ENCODE measurements at places on chromosomes 11 and 22. TPM values are rescaled to one million over a fixed set of nuclear protein-coding genes. Genes with fewer than 3 reads are reported as not detected.
A peak's percentile ranks its signal among the peaks of the same experiment; 100 is the strongest.

GRCh38 chr11:70066628-70067027 lies 11.5 kb upstream of the ANO1 start:
- DNase-seq: no peak

- no peak for DNase-seq
Observed at GRCh38 chr11:108618529-108618928, 25.0 kb upstream of the EXPH5 start.

DNA sequence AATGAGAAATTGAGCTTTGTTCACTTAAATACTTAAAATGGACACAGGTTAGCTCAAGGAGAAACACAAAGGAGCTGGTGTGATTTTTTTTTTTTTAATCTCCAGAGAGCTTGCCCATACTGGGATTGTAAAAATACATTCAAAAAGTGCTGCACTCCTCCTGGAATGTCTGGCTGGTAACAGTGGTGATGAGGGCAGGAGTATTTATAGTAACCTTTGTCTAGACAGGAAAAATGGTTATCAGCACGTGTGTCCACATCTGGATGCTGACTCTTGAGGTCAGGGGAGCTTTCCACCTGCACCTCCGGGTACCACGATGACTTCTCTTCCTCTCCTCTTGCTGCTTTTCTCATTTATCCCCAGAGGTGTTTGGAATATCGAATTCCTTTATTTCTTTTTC lies 30.1 kb downstream of the EXT2 start:
- no peak for DNase-seq

GRCh38 chr22:43256976-43257545 lies 70.1 kb upstream of the TTLL12 start:
- no peak for DNase-seq

DNA sequence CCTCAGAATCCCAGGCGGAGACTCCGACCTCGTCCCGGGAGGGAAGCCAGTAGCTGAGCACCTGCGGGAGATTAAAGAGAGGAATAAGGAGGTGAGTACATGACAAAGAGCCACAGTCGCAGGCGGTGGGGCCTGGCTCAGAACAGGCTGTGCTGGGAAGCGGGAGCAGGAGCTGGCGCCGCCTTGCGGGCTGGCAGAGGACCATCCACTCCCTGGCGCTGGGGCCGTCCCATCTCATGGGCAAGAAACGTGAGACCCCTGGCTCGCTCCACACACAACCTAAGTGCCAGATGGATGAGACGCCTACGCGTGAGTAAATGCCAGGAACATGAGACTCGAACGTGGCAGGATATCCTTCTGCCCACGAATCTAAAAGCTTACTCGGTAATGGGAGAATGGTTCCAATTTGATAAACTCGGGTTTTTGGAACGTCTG lies 6.3 kb downstream of the CEND1 start:
- DNase-seq: no peak

DNA sequence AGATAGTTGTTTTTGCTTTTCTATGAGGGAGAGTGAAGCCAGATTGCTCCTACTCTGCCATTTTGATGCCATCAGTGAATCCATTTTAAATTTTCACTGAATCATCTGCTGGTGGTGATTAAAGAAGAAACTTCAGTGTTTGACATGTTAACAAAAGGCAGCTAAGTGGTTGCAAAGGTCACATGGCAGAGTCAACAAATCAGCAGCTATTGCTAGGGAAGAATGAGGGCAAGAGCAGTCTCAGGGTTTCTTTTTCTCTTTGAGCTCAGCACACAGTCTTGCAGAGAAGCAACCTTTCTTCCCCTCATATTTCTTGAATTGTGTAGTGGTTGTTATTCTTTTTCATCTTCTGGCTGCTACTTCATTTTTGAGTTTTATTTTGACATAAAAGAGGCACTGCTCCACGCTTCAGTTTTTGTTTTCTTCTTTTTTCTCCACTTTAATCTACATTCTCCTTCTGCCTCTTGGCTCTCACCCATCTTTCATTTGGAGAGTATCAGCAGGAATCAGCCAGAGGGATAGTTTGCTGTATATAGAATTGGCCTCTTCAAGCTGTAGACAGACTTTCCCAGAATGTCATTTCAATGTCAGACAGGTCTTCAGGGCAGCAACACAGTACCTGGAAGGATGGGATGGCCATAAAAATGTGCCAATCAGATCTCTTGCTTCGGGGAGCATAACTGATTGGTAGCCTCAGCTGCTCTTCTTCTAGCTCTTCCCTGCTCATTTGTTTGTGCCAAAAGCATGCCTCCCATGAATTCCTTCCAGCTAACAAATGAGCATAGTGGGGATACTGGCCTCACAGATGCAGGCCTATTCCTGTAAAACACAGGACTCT lies 153.9 kb downstream of the TRPC6 start:
- no peak for DNase-seq

DNA sequence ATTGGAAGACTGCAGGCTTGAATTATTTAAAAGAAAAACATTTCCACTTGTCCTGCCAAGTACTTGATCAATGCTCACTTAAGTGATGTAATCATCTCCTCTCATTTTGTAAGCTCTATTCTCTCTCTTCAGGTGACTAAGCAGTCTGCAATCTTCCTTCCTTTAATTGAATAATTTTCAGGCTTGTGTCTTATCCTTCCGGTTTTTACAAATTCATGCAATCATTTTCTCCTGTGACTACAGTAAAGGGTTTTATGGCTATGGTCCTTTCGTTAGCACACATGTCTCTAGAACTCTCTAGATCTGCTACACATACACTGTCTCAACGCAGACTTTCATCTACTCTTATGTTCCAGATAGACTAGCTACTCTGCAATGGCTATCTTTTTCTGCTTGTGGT lies 12.6 kb upstream of the UPB1 start:
- DNase-seq: no peak

- no peak for DNase-seq
Observed at GRCh38 chr11:35355102-35355749, 64.1 kb downstream of the SLC1A2 start.

- peak; percentile 94 for DNase-seq
Observed at GRCh38 chr11:46700241-46701077, at the start of the genes ARHGAP1 and ZNF408. Gene ARHGAP1, minus strand, starts transcription at chr11:46700619. Its CDS starts 4,512 bp downstream, at chr11:46696107. Gene ZNF408, plus strand, starts transcription at chr11:46701031. Its CDS starts 17 bp downstream, at chr11:46701048.

DNA sequence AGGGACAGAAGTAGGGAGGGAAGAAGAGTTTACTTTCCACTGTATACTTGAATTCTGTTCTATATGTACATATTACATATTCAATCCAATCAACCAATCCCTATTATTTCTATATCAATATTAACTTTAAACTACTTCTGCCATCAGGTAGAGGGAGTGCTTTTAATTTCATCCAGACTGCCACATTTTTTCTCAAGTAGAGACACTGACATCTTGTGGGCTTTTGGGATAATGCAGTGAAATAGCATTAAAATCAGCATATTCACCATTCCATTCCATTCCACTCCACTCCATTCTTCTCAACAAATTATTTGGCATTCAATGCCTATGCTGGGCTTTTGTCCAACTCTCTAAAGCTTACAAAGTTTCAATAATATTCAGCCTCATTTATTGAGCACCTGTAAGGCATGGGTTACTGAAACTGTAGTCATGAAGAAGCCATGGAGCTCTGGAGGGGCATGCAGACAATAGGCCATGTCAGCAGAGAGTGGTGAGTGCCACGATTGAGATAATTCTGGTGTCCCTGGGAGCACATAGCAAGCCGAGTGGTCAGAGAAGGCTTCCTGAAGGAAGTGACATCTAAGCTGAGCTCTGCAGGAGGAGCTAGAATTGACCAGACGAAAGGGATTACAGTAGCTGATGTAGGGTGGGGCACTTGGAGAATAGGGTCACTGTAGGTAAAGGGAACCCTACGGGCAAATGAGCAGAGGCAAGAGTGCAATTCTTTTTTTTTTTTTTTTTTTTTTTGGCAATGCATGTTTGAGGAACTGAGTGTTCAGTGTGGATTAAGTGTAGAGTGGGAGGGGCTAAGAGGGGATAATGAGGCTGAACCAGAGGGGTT lies 12.8 kb upstream of the CLPB start:
- peak; percentile 46 for DNase-seq

DNA sequence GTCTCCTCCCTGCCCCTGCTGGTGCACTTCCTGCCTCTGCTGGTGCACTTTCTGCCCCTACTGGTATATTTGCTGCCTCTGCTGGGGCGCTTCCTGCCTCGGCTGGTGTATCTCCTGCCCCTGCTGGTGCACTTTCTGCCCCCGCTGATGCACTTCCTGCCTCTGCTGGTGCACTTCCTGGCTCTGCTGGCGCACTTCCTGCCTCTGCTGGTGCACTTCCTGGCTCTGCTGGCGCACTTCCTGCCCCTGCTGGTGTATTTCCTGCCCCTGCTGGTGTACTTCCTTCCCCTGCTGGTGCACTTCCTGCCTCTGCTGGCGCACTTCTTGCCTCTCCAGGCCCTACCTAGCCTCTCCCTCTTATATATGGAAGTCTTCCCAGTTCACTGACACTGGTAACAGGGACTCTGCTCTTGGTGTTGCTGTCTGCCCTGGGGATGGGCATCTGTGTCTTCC lies 10.1 kb downstream of the MTFP1 start:
- no peak for DNase-seq

OR52A1 gene
- total RNA-seq: not detected

OR5A1 gene
- total RNA-seq: not detected

MMP11 gene
- total RNA-seq: 3.0 TPM

RFPL2 gene
- not detected for total RNA-seq

POU2AF2 gene
- total RNA-seq: not detected

OR5M11 gene
- total RNA-seq: not detected

Measured in Panc1 (cell line).